T-helper 2 cell treated with Interferon-gamma antibody and Interleukin-4, amounts not matched to agents 5 μg/mL and 100 μg/mL, for 36 hours (primary cell): ENCODE measurements at places on chromosomes 12 and 14.

DNA sequence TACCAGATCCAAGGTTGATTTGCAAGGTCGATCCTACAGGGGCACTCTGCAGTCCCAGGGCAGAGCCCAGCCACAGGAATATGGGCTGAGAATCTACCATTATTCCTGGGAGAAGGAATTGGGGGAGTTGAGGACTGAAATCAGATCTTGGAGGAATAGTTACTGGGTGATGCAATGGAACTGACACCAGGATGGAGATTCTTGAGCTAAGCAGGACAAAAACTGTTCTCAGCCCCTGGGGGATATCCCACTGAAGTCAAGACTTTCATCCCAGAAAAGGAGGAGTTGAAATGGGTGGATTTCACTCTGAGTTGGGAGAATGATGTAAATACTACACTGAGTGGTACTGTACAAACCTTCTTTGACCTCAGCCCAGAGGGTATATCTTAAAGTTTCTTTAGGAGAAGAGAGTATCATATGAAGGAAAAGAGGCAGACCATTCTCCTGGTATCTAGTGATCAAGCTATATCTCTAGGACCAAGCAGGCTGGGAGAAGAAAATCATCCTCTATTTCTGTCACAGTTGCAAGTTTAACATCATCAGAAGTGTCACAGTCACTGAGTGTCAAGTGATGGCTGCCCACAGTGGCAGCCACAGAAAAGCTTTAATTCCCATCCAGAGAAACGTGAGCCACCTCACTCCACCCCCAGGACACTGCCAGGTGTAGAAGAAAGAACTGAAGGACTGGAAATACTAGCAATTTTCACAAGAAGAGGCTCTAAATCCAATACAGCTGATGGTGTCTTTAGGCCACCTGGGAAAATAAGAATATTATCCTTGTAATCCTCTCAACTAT, 181.9 kb downstream of the NUAK1 start:
- DNase-seq, result no peak

DNA sequence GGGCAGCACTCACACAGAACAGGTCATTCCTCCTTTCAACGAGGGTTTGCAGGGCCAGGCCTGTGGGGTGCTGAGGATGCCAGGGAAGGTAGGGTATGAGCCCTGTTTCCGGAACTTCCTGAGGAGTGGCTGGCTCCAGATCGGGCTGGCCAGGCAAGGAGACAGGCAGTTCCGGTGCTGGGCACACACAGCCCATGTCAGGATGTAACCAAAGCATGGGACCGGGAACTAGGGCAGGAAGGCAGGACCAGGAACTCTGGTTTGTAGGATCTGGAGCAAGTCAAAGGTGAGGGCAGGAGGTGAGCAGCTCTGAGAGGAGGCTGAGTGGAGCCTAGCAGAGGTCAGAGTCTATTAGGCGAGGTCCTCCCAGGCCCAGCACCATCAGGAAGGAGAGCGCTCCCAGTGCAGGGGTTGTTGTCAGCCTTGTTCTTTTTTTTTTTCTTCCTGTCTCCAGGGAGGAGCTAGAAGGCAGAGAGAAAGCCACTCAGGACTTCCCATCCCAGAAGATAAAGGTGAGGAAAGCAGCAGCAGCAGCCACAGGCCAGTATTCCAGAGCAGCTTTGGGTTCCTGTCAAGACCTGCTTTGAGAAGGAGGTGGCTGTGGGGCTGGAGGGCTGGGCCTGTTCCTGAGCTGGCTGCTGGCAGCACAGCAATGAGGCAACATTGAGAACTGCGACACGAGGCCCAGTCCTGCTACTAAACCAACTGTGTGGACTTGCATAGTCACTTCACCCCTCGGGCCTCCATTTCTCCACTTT, 49.0 kb upstream of the PTGR2 start:
- DNase-seq, result no peak

DNA sequence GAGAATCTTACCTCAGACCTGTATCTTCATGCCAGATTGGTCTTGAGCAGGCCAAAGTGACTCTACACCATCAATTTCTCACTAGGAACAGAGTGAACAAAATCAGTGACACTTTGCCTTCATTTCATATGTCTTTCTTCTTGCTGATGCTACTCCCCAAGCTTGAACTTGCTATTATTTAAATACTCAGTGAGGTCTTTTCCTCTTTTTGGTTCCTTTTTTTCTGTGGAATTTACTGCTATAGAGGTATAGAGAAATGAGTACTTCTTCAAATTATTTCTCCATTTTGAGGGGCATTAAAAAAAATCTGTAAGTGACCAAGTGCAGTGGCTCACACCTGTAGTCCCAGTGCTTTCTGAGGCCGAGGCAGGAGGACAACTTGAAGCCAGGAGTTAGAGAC, at the start of gene GPR33:
GPR33 (minus strand) TSS at position 154 of the 400 bp plus-strand sequence. CDS start 4,074 bp downstream, outside the sequence.
- no peak for DNase-seq

- no peak for DNase-seq
Observed at GRCh38 chr14:77212097-77212870, 30.7 kb downstream of the TMEM63C start.

GRCh38 chr12:104730763-104731162, 227.3 kb downstream of the SLC41A2 start:
- no peak for DNase-seq

DNA sequence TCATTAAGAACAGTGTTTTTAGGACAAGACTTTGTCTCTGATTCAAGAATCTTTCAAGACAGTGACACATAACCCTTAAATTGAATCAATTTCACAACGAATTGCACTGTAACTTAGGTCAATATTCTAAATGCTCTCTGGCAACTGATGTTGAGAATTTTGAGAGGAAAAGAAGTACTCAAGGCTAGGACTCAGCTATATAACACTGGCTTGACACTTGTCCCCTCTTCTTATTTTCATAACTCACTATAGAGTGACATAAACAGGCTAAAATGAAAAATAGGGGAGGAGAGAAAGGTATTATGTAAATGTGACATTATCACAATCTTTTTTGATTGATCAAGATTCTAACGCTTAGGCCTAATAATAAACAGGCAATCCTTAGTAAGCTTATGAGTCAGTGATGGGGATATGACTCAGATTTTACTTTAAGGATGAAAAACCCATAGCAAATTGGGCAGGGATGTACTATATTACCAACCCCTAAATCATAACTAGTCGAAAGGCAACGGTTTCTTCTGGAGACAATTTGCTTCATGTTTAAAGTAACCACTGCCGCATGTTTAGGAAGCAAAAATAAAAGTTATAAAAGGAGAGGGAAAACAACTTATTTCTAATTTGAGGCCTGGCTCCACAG, 10.9 kb downstream of the BTG1 start:
- no peak for DNase-seq

- no peak for DNase-seq
Observed at GRCh38 chr12:19937161-19937560, 431.2 kb upstream of the PDE3A start.

GRCh38 chr12:52396656-52397055, 9.5 kb downstream of the KRT82 start:
- DNase-seq, result no peak

GRCh38 chr12:104454997-104455396, 1.8 kb upstream of the CHST11 start:
- no peak for DNase-seq

DNA sequence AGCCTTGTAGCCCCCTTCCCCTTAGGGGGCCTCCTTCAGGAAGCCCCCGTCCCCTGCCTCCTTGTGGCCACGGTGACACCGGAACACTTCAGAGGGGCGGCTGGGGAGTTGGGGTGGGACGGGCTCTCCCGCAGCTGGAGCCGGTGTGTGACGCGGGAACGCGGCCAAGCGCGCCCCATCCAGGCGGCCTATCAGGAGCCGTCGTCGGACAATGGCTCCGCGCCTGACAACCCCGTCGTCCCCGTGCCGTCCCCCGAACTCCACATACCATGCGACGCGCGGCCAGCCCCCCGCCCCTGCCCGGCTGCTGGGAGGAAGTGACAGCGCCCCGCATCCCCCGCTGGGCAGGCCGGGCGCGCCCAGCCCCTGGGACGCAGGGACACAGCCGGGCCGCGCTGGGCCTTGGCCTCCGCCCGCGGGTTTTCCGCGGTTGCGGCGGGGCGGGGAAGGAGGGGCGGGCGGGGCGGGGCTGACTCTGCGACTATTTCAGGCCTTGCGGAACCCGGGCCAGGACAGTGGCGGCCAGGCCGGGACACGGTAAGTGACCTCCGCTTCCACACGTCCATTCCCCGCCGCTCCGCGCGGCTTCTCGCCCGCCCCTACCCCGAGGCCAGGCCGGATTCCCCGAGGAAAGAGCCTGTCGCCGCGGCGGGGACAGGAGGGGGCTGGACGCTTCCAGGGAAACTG, at the start of gene TNFAIP2:
TNFAIP2 (plus strand) TSS at position 515 of the 687 bp plus-strand sequence. CDS start 2,997 bp downstream, outside the sequence.
- DNase-seq, result no peak

DNA sequence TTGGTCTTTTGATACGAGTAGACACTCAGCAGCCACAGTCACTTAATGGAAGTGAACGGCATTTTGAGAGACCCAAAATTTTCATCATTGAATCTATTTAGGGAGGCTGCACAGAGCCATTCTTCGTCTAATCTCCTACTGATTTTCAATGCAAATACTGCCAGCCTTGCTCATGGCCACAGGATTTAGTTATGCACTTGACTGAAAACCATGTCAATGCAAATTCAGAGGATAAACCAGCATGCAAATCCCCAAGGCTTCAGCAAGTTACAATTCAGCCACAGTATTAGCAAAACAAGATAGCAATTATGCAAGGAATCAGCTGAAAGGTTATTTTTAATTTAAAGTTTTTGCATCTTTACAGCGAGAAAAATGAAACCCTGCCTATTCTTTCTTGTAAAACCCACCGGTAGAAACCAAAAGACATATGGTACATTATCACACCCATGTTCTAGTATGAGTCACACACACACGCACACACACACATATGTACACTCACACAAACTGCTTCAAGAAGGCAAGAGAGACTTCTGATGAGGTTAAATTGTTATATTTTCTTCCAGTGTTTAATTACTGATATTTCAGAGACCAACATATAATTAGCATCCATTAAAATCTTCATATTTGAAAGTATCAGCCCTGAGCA, 985.3 kb upstream of the FLRT2 start:
- no peak for DNase-seq

DNA sequence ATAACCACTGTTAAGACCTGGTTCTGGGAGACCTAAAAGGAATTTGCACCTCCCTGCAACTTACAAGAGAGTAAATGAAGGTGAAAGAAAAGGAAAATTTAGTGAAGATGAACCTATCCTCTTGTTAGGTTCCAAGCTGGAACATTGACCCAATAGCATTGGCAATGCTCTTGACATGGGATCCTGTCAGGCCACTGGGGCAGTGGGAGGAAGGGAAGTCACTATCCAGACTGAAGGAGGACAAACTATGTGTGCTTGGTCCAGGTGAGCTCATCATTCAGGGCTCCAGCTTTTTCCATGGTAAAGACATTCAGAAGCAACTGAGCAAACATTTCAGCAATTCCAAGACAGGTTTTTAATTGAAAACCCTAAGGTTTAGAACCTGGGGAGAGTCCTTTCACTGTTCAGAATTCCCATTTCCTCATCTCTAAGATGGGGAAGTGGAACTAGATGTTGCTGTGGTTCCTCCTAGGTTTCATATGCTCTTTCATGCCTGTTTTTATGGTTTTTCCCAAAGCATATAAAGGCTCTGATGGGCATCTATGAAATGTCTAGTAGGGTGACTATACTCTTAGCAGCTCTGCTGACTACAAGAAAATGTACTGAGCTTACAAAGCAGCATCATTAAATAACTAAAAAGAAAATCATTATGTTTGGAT, 33.1 kb downstream of the MAPK1IP1L start:
- no peak for DNase-seq

DNA sequence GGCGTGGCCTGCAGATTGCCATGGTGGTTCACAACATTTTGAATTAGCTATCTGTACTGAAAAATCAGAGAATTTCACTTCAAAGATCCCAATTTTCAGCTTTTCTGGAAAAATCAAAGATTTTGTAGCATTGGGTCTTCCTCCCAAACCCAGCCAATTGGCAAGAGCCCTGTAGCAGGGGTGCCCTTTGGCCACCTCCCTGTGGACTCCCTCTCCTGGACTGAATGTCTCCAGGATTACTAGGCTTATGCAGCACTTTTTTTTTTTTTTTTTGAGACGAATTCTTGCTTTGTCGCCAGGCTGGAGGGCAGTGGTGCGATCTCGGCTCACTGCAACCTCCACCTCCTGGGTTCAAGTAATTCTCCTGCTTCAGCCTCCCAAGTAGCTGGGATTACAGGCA, 9.7 kb downstream of the PSMD9 start:
- no peak for DNase-seq

GRCh38 chr12:125276567-125276966, 211.3 kb downstream of the AACS start:
- no peak for DNase-seq

DNA sequence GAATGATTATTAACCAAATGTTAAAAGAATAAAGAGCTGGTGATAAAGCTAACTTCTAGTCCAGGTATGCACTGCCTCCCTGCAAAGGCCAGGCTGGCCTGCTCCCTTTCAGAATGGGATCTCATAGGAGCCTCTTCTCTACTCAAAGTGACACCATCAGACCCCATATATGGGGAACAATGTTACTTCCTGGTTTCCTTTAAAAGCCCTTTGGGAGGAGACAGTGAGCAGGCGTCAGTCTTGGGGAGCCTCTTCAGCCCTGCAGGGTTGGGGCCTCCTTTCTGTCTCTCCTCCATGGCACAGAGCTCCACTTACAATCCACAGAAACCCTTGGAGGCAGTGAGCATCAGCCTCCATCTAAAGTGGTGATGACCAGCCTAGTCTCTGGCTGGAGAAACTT, 17.3 kb upstream of the GPRC5A start:
- DNase-seq, result no peak

DNA sequence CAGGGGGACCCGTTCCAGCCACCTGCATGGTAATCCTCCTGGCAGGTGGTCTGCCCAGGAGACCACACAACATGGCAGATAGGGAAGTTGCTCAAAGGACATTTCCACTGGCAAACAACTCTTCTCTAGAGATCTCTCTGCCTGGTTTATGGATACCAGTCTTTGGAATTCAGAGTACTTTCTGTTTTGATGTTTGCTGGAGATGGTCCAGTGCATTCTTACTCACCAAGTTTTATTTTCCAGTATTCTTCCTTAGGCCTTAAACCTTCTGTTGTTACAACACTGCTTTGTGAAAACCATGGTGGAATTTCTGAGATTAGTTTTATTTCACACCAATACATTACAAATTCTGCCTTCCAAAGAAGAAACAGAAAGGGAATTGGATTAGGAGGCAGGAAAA, 428.3 kb downstream of the FUT8 start:
- DNase-seq, result no peak
